ENCODE measurements at places on chromosomes 7 and 10.
A peak's percentile ranks its signal among the peaks of the same experiment; 100 is the strongest.

GRCh38 chr10:78404296-78404695 lies 370.6 kb downstream of the RPS24 start:
- peaks cover 1% of the 10 kb centered on the region for H3K4me1 ChIP-seq
- no peak overlapping the region for H3K27ac ChIP-seq
- H3K4me3 ChIP-seq, result no peak overlapping the region
- no peak for DNase-seq
- H3K36me3 ChIP-seq, result no peaks in the 10 kb centered on the region
- H3K27me3 ChIP-seq, result peaks cover 5% of the 10 kb centered on the region

- no peak overlapping the region for H3K4me3 ChIP-seq
- no peak for DNase-seq
- H3K36me3 ChIP-seq, result no peaks in the 10 kb centered on the region
- no peaks in the 10 kb centered on the region for H3K4me1 ChIP-seq
- H3K27ac ChIP-seq, result no peak overlapping the region
Observed at GRCh38 chr10:58672845-58673244, 160.2 kb downstream of the BICC1 start.

- H3K4me1 ChIP-seq, result no peaks in the 10 kb centered on the region
- H3K4me3 ChIP-seq, result no peak overlapping the region
- H3K36me3 ChIP-seq, result no peaks in the 10 kb centered on the region
- DNase-seq, result no peak
Observed at GRCh38 chr10:93255546-93255945, 181.9 kb downstream of the CYP26A1 start.

- peaks cover 8% of the 10 kb centered on the region for H3K27me3 ChIP-seq
- no peak for DNase-seq
- no peaks in the 10 kb centered on the region for H3K4me1 ChIP-seq
- H3K36me3 ChIP-seq, result no peaks in the 10 kb centered on the region
- no peak overlapping the region for H3K27ac ChIP-seq
- no peak overlapping the region for H3K4me3 ChIP-seq
Observed at GRCh38 chr7:83166781-83167180, 4.1 kb upstream of the PCLO start.

- no peak for DNase-seq
- no peaks in the 10 kb centered on the region for H3K4me1 ChIP-seq
- no peak overlapping the region for H3K27ac ChIP-seq
Observed at GRCh38 chr7:130149281-130150139, 55.7 kb downstream of the TMEM209 start.

DNA sequence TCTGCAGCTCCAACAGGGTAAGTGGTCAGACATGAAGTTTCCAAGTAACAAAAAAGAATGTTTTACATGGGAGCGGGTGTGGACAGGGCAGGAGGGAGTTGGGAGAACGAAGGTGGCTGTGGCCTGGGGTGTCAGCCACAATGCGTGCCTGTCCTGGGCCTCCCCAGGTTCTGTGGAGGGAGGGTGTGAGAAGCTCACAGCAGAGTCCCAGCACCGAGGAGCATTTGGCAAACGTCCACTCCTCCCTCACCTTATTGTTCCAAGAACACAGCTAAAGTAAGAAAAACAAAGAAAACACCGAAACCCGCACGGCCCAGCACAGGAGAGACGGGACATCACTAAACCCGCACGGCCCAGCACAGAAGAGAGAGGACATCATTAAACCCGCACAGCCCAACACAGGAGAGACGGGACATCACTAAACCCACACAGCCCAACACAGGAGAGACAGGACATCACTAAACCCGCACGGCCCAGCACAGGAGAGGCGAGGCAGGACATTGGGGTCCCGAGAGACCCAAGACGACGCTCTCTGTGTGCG lies 226.4 kb downstream of the MAD1L1 start:
- no peaks in the 10 kb centered on the region for H3K4me1 ChIP-seq

GRCh38 chr10:49367600-49367999 lies 28.3 kb downstream of the DRGX start:
- peaks cover 3% of the 10 kb centered on the region for H3K27me3 ChIP-seq
- no peak for DNase-seq
- no peak overlapping the region for H3K27ac ChIP-seq
- no peaks in the 10 kb centered on the region for H3K36me3 ChIP-seq
- no peaks in the 10 kb centered on the region for H3K4me1 ChIP-seq

DNA sequence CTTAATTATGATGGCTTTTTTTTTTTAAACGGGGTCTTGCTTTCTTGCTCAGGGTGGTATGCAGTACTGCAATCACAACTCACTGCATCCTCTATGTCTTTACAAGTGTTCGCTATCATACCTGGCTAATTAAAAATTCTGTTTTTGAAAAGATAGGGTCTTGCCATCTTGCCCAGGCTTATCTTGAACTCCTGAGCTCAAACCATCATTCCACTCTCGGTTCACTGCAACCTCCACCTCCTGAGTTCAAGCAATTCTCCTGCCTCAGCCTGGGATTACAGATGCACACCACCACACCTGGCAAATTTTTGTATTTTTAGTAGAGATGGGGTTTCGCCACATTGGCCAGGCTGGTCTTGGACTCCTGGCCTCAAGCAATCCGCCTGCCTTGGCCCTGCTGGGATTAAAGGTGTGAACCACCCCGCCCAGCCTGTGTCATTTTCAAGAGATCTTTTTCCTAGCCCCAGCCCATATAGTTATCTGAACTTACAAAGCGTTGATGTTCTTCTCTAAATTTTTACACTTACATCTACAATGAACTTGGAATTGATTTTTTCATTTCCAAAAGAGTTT lies 6.0 kb downstream of the HNRNPF start:
- no peaks in the 10 kb centered on the region for H3K27me3 ChIP-seq
- peaks cover 61% of the 10 kb centered on the region for H3K4me1 ChIP-seq
- peak overlapping the region; percentile 92 for H3K4me3 ChIP-seq
- H3K36me3 ChIP-seq, result peaks cover 87% of the 10 kb centered on the region
- peak overlapping the region; percentile 88 for H3K27ac ChIP-seq

DNA sequence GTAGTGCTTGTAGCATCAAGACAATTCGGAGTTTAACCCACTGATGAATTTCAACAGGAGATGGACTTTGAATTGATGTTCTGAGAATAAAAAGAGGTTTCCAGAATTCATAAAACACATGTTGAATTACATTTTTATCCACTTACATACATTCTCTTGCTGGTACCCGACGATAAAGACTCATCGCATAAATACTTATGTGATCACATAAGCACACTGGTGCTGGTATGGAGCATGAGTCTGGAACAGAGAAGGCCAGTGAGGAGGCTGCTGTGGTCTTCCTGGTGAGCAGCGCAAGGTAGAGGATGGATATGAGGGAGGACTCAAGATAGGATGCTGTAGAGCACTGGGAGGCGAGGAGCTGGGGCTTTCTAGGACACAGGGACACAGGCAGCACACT lies 109.0 kb downstream of the RNF216 start:
- no peak for DNase-seq
- H3K4me1 ChIP-seq, result peaks cover 14% of the 10 kb centered on the region
- H3K36me3 ChIP-seq, result peaks cover 11% of the 10 kb centered on the region
- no peak overlapping the region for H3K27ac ChIP-seq
- H3K27me3 ChIP-seq, result no peaks in the 10 kb centered on the region

GRCh38 chr7:98771941-98772603 lies 97.7 kb downstream of the TMEM130 start:
- H3K4me1 ChIP-seq, result no peaks in the 10 kb centered on the region
- H3K27ac ChIP-seq, result no peak overlapping the region
- H3K27me3 ChIP-seq, result no peaks in the 10 kb centered on the region
- no peaks in the 10 kb centered on the region for H3K36me3 ChIP-seq
- no peak overlapping the region for H3K4me3 ChIP-seq

GRCh38 chr7:85512790-85513189 lies 325.9 kb upstream of the SEMA3D start:
- no peak overlapping the region for H3K27ac ChIP-seq
- H3K36me3 ChIP-seq, result no peaks in the 10 kb centered on the region
- no peak overlapping the region for H3K4me3 ChIP-seq
- DNase-seq, result no peak
- no peaks in the 10 kb centered on the region for H3K4me1 ChIP-seq

DNA sequence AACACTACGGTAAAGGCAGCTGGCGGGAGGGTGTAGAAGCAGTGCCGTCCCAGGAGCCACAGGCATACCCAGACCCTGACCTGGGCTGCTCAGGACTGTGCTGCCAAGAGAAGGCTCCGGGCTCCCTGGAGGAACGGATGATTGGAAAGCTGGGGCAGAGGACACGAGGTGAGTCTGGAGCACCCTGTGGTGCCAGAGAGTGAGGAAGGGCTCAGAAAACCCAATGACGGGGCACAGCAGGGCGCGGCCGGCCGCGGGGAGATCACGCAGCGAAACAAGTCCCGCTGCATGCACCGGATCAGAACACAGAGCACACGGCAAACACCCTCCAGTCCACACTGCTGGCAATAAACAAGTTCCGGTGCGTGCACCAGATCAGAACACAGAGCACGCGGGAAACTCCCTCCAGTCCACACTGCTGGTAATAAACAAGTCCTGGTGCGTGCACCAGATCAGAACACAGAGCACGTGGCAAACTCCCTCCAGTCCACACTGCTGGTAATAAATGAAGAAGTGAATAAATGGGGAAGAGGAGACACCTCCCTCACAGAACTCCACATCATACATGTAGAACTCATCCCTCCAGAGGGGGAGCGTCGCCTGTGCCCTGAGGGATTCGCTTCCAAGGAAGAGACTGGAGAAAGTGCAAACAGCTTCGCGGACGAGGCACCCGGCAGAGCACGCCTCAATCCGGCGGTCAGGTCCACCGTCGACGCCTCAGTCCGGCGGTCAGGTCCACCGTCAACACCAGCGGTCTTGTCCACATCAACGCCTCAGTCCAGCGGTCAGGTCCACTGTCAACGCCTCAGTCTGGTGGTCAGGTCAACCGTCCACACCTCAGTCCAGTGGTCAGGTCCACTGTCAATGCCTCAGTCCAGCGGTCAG lies 265.0 kb downstream of the MAD1L1 start:
- H3K27me3 ChIP-seq, result no peaks in the 10 kb centered on the region
- H3K4me1 ChIP-seq, result peaks cover 5% of the 10 kb centered on the region
- no peak overlapping the region for H3K27ac ChIP-seq
- H3K36me3 ChIP-seq, result peaks cover 26% of the 10 kb centered on the region

DNA sequence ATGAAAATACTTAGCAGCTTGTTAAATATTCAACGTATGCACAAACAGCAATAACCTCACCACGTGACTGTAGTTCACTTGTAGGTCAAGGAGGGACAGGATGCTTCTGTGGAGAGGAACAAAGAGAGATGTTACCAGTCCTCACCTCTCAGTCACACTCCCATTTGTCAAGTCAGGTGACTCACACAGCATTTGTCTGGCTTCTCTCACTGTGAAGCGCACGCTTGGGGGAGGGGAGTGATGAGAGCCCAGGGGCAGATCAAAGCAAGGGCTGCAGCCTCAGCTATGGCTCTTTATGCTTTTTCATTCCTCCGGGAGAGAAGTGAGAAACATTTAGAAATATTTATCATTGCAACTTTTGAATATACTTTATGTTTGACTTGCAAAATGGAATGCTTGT lies 2.9 kb upstream of the RBM20 start:
- DNase-seq, result no peak
- H3K27me3 ChIP-seq, result peaks cover 59% of the 10 kb centered on the region
- no peaks in the 10 kb centered on the region for H3K36me3 ChIP-seq
- peaks cover 23% of the 10 kb centered on the region for H3K4me1 ChIP-seq

DNA sequence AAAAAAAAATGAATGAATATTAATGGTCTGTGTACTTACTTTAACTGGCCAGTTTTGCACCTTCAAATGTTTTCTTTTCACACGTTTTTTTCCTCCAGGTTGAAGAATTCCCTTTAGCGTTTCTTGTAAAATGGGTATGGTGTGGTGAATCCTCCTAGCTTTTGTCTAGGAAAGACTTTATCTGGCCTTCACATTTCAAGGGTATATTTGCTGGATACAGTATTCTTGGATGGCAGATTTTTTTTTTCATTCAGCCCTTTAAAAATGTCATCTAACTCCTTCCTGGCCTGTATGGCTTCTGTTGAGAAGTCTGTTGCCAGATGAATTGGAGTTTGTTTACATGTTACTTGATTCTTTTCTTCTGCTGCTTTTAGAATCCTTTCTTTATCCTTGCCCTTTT lies 10.1 kb downstream of the SLC25A40 start:
- H3K4me1 ChIP-seq, result peaks cover 5% of the 10 kb centered on the region
- no peak for DNase-seq
- no peak overlapping the region for H3K27ac ChIP-seq
- no peak overlapping the region for H3K4me3 ChIP-seq

DNA sequence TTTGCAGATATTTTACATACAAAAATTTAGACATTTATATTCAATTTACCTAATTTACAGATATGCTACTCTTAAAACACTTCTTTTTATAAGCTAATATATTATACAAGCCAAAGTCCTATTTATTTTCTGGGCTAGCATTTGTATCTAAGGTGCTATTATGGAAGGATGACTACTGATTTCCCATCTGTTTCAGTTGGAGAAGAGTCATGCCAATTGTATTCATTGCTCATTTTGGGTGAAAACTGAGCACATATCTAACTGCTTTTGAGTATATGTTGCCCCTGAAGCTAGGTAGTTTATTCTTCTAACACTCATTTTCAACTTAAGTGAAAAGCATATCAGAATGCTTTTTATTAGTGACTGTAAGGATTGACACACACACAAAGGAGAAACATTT lies 172.9 kb downstream of the CDK14 start:
- H3K27ac ChIP-seq, result no peak overlapping the region
- no peak overlapping the region for H3K4me3 ChIP-seq
- DNase-seq, result no peak
- H3K36me3 ChIP-seq, result no peaks in the 10 kb centered on the region

GRCh38 chr7:55349121-55349520 lies 16.0 kb upstream of the LANCL2 start:
- H3K27ac ChIP-seq, result no peak overlapping the region
- no peaks in the 10 kb centered on the region for H3K36me3 ChIP-seq
- no peak overlapping the region for H3K4me3 ChIP-seq
- peaks cover 38% of the 10 kb centered on the region for H3K27me3 ChIP-seq
- no peak for DNase-seq

GRCh38 chr10:95414016-95414830 lies 123.4 kb upstream of the PDLIM1 start:
- H3K4me3 ChIP-seq, result no peak overlapping the region
- DNase-seq, result no peak
- H3K27me3 ChIP-seq, result peaks cover 12% of the 10 kb centered on the region
- H3K36me3 ChIP-seq, result no peaks in the 10 kb centered on the region

GRCh38 chr10:37520488-37520887 lies 336.9 kb downstream of the ZNF248 start:
- no peak overlapping the region for H3K4me3 ChIP-seq
- H3K27me3 ChIP-seq, result no peaks in the 10 kb centered on the region
- no peak for DNase-seq
- H3K27ac ChIP-seq, result no peak overlapping the region
- H3K36me3 ChIP-seq, result no peaks in the 10 kb centered on the region

GRCh38 chr7:120827371-120828118 lies 30.4 kb downstream of the TSPAN12 start:
- H3K4me3 ChIP-seq, result no peak overlapping the region
- no peaks in the 10 kb centered on the region for H3K4me1 ChIP-seq
- H3K27ac ChIP-seq, result no peak overlapping the region
- no peaks in the 10 kb centered on the region for H3K36me3 ChIP-seq
- DNase-seq, result no peak
- H3K27me3 ChIP-seq, result peaks cover 14% of the 10 kb centered on the region

- no peak overlapping the region for H3K4me3 ChIP-seq
- no peak overlapping the region for H3K27ac ChIP-seq
- DNase-seq, result no peak
- no peaks in the 10 kb centered on the region for H3K36me3 ChIP-seq
Observed at GRCh38 chr10:33680036-33680435, 345.6 kb upstream of the NRP1 start.
